AG09319 (cell line): ENCODE measurements at places on chromosomes 5 and 9.

DNA sequence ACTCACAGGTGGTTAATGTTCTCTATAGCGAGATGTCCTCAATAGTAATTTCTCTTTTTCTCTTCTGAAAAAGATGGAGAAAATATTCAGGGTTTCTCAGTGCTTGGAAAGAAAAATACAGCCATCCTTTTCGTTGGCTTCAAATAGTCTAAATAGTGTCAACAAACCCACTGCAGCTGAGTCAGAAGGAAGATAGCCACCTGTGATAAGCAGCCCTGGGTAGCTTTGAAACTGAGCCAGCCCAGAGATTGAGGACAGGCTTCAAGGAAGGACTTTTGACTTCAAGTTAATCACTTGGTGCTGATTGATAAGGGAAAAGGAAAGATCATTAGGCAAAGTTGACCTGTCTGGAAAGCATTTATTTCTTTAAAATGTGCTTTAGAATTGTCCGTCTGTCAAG lies 78.7 kb upstream of the TYRP1 start:
- DNase-seq = no peak

GRCh38 chr5:10854506-10855277 lies 93.7 kb upstream of the DAP start:
- no peak for DNase-seq

DNA sequence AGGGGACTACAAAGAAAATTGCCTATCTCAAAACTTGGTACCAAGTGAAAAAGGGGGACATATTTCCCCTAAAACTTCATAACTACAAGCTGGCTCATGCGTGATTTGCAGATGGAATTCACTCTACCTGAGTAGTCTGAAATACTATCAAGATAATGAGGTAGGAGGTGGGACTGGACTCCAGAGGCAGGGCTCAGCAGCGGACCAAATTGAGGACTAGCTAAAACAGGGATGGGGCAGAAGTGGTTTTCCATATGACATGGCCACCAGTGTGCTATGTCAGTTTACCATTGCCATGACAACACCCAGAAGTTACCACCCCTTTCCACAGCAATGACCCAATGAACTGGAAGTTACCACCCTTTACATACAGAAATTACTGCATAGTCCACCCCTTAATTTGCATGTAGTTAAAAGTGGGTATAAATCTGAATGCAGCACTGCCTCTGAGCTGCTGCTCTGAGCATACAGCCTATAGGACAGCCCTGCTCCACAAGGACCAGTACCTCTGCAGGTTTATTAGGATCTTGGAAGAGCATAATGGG lies 30.4 kb upstream of the TESK1 start:
- no peak for DNase-seq

DNA sequence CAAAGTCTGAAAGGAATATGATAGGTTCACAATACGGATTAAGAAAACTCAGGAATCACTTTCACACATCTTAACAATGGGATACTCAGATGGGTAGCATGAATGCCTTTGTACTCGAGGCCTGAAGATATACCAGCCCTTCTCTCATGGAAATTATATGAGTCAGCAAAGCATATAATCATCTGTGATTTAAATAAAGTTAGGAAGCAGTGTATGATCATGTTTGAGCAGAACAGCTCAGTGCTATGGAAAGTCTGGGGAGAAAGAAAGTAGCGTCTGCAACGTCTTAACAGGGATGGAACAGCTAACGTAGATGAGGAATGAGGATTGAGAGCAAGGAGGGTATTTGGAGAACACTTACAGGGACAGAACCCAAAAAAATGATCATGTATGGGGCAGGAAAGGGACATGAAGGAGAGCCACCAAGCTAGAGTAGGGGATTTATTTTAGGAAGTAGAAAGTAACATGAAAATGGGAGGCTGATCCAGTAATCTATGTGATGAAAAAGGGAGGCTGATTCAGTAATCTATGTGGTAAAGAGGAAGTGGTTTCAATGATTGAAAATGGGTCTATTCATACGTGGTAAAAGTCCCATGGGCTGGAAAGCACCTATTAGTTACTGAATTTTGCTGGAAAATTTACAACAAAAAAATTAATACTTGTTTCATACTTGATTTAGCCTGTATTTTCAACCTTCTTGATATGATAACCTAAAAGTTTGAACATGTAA lies 85.9 kb downstream of the GNA14 start:
- no peak for DNase-seq

DNA sequence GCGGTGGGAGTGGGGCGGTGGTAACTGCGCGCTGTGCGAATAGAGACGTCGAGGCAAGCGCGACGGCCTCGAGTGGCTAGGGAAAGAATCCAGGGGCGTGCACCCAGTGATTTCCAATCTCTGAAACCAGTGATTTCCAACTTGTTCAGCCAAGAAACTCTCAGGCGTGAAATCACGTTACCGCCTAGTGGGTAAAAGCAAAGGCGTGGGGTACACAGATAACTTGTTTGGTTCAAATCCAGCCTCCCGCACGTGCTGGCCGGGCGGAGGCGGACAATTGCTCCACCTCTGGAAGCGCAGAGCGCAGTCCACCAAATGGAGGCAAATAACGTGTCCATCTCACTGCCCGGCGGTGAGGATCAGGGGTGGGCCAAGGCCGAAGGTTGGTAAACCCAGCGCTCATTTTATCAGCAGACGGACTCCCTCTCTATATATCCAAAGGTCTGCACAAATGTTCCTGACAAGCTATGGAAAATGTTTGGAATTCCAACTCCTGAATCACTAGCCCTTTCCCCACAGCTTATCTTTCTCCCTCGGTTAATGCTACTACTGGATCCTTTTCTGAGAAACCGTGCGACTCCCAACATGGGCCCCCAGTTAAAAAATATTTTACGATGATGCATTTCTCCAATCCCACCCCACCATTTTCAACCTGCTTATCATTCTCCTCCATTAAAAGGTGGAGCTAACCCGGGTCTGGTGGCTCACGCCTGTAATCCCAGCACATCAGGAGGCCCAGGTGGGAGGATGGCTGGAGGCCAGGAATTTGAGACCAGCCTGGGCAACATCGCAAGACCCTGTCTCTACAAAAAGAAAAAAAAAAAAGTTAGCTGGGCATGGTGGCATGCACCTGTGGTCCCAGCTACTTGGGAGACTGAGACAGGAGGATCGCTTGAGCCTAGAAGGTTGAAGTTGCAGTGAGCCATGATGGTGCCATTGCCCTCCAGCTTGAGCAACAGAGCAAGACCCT lies 950 bp upstream of the FNBP1 start:
- DNase-seq = no peak

DNA sequence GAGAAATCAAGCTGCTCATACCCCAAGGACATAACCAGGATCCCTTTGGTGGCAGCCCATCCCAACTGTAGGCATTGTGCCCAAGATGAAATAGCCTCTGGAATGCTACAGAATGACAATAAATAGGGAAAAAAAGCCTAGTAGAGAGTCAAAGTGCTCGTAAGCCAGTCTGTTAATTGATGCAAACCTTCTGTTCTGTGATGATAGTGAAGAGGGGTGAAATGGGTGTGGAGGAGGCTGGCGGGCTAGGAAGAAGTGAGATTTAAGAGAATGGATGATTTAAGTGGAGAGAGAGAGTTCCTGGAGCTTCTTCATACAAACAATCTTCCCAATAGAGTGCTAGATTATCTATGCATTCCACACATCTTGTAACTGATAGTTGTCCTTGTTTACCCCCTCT lies 301.0 kb upstream of the PCSK5 start:
- no peak for DNase-seq

DNA sequence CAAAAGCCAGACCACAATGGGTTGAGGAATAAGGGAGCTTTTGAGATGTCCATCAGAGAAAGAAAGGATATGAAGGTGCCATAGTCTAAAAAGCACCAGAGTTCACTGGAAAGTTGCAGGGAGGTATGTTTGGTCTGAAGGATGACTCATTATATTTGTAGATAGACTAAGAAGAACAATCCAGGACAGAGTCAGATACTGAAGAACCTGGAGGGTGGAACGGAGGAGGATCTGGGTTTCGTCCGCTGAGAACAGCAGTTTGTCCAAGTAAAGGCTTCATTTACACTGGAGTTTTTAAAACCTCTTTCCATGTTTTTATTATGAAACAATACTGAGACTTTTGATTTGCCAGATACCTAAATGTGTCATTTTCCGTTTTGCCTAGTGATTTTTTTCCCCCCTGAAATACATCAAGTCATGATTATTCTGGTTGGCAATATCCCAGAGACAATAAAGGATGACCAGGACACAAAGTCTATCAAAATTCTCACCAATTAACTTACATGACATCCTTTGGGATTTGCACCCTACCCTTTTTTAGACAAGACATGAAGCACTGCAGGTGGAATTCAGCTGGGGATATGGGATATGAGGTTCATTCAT lies 219.9 kb downstream of the MLLT3 start:
- DNase-seq = no peak

GRCh38 chr9:112501287-112501686 lies 14.7 kb downstream of the KIAA1958 start:
- no peak for DNase-seq

DNA sequence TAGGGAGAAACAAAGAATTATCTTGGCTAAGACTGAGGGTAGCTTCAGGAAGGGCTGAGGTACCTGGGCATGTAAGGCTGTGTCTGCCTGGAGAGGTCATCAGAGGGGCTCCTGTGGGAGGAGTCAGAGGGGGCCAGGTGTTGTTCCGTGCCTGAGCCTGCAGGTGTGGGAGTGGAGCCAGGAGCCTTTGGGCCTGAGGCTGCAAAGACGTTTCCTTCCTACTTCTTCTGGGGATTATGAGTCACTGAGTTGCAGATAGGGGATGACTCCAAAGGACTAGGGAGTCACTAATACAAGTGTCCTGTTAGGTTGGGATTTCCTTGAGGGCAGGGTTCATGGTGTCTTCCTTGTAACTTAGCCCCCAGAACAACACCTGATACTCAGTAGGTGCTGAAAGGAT lies 391.1 kb downstream of the ARHGEF28 start:
- DNase-seq = no peak

GRCh38 chr9:19701991-19702390 lies 86.8 kb downstream of the SLC24A2 start:
- no peak for DNase-seq

- DNase-seq = no peak
Observed at GRCh38 chr5:30600892-30601291, 592.6 kb upstream of the CDH6 start.
